ENCODE measurements at places on chromosomes 3 and 15. TPM values are rescaled to one million over a fixed set of nuclear protein-coding genes. Genes with fewer than 3 reads are reported as not detected.

Gene IQCF5
- total RNA-seq = not detected

Gene TMEM45A
- total RNA-seq = 8.6 TPM

Gene ARIH2
- total RNA-seq = 77.0 TPM

Gene MEIS2
- total RNA-seq = 9.3 TPM

Gene P2RY12
- not detected for total RNA-seq

Gene AEN
- total RNA-seq = 38.7 TPM

Gene MRAS
- 14.2 TPM for total RNA-seq
